ENCODE measurements at places on chromosomes 6 and 20. TPM values are rescaled to one million over a fixed set of nuclear protein-coding genes. Genes with fewer than 3 reads are reported as not detected.

The NOTCH4 gene
- total RNA-seq: 47.9 TPM

The PLCB4 gene
- total RNA-seq: 9.4 TPM

The FAM162B gene
- 6.9 TPM for total RNA-seq

The SLC32A1 gene
- not detected for total RNA-seq

The CCN6 gene
- not detected for total RNA-seq

GRCh38 chr6:56526860-56527544 lies 115.7 kb downstream of the DST start:
- peak overlapping the region; percentile 38 for H3K27ac ChIP-seq
- DNase-seq: no peak
- no peaks in the 10 kb centered on the region for H3K36me3 ChIP-seq
- H3K4me3 ChIP-seq: no peak overlapping the region
- no peaks in the 10 kb centered on the region for H3K27me3 ChIP-seq
- H3K4me1 ChIP-seq: no peaks in the 10 kb centered on the region

- no peak overlapping the region for H3K4me3 ChIP-seq
- H3K4me1 ChIP-seq: no peaks in the 10 kb centered on the region
- no peak for DNase-seq
- H3K27me3 ChIP-seq: no peaks in the 10 kb centered on the region
- H3K36me3 ChIP-seq: no peaks in the 10 kb centered on the region
- H3K27ac ChIP-seq: no peak overlapping the region
These were observed 175.5 kb downstream of the EYA2 start for GRCh38 chr20:47070176-47070575.

- H3K27me3 ChIP-seq: no peaks in the 10 kb centered on the region
- no peak overlapping the region for H3K4me3 ChIP-seq
- peak; percentile 43 for DNase-seq
- no peaks in the 10 kb centered on the region for H3K36me3 ChIP-seq
- no peaks in the 10 kb centered on the region for H3K4me1 ChIP-seq
- peak overlapping the region; percentile 71 for H3K27ac ChIP-seq
These were observed 22.2 kb downstream of the BMP7 start for GRCh38 chr20:57244221-57244585.

- H3K27ac ChIP-seq: peak overlapping the region; percentile 93
- H3K36me3 ChIP-seq: no peaks in the 10 kb centered on the region
- peaks cover 19% of the 10 kb centered on the region for H3K4me1 ChIP-seq
These were observed 739 bp downstream of the CTSZ start for GRCh38 chr20:59006167-59006863.

- H3K27ac ChIP-seq: no peak overlapping the region
- H3K27me3 ChIP-seq: no peaks in the 10 kb centered on the region
- no peaks in the 10 kb centered on the region for H3K4me1 ChIP-seq
- H3K36me3 ChIP-seq: no peaks in the 10 kb centered on the region
- H3K4me3 ChIP-seq: no peak overlapping the region
These were observed 77.1 kb downstream of the TBC1D7 start for GRCh38 chr6:13251242-13251641.

GRCh38 chr6:139135578-139136545 lies 982 bp downstream of the HECA start:
- H3K4me3 ChIP-seq: peak overlapping the region; percentile 88
- no peaks in the 10 kb centered on the region for H3K27me3 ChIP-seq
- H3K4me1 ChIP-seq: no peaks in the 10 kb centered on the region
- H3K27ac ChIP-seq: peak overlapping the region; percentile 99

DNA sequence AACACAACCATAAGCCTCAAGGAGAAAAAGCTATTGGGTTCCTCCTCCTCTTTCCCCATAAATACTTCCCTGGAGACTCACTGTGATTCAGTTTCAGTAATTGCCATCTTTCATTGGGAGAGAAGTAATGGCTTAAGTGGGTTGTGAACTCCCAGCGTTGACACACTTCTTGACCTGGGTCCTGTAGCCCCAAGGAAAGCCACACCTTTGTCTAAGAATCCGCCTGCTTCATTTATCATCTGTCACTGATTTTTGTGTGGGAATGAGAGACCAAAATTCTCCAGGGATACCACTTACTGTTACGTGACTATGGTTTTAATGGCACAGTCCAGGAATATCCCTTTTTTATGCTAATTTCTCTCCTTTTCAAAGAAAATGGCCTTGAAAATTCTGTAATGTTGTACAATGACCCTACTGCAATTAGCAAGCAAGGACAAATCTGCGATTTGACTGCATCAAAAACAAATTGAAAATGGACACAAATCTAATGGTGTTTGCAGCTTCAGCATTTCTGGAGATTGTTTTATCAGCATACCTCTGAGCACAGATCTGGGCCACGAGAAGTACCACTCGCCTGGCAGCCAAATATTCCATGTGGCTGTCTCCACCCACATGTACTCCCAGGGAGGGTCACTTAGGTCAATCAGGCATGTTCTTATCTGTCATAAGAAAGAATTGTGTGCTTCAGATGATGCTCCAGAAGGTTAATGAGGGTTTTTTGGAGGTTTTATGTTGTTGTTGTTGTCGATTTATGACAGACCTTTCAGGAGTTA lies 29.8 kb downstream of the DCBLD1 start:
- no peaks in the 10 kb centered on the region for H3K36me3 ChIP-seq
- H3K4me3 ChIP-seq: no peak overlapping the region
- DNase-seq: no peak
- H3K27ac ChIP-seq: no peak overlapping the region
- H3K27me3 ChIP-seq: no peaks in the 10 kb centered on the region

GRCh38 chr6:3752531-3753227 lies 1.2 kb upstream of the PXDC1 start:
- no peak for DNase-seq
- peak overlapping the region; percentile 89 for H3K4me3 ChIP-seq
- no peaks in the 10 kb centered on the region for H3K36me3 ChIP-seq
- peak overlapping the region; percentile 98 for H3K27ac ChIP-seq
- no peaks in the 10 kb centered on the region for H3K4me1 ChIP-seq

GRCh38 chr6:24460966-24461365 lies 28.4 kb downstream of the GPLD1 start:
- no peak overlapping the region for H3K4me3 ChIP-seq
- no peak overlapping the region for H3K27ac ChIP-seq
- H3K4me1 ChIP-seq: no peaks in the 10 kb centered on the region
- DNase-seq: no peak
- H3K36me3 ChIP-seq: no peaks in the 10 kb centered on the region

- H3K36me3 ChIP-seq: no peaks in the 10 kb centered on the region
- H3K27me3 ChIP-seq: no peaks in the 10 kb centered on the region
- peak overlapping the region; percentile 38 for H3K27ac ChIP-seq
- DNase-seq: peak; percentile 20
These were observed 139.0 kb downstream of the PXDC1 start for GRCh38 chr6:3612341-3613041.

GRCh38 chr6:54248994-54249393 lies 59.2 kb upstream of the TINAG start:
- H3K4me3 ChIP-seq: no peak overlapping the region
- H3K4me1 ChIP-seq: no peaks in the 10 kb centered on the region
- DNase-seq: no peak
- H3K27me3 ChIP-seq: no peaks in the 10 kb centered on the region
- H3K27ac ChIP-seq: no peak overlapping the region
- H3K36me3 ChIP-seq: no peaks in the 10 kb centered on the region

GRCh38 chr6:158816803-158817727 lies 2.1 kb downstream of the EZR start:
- no peak for DNase-seq
- H3K27ac ChIP-seq: peak overlapping the region; percentile 99
- H3K4me3 ChIP-seq: peak overlapping the region; percentile 85
- no peaks in the 10 kb centered on the region for H3K27me3 ChIP-seq
